ENCODE measurements at places on chromosomes 11 and 22.

GRCh38 chr22:30705710-30706651 is 11.3 kb downstream of the OSBP2 start:
- DNase-seq, result no peak

- no peak for DNase-seq
These were observed 97.9 kb downstream of the CWF19L2 start for GRCh38 chr11:107359701-107360100.

DNA sequence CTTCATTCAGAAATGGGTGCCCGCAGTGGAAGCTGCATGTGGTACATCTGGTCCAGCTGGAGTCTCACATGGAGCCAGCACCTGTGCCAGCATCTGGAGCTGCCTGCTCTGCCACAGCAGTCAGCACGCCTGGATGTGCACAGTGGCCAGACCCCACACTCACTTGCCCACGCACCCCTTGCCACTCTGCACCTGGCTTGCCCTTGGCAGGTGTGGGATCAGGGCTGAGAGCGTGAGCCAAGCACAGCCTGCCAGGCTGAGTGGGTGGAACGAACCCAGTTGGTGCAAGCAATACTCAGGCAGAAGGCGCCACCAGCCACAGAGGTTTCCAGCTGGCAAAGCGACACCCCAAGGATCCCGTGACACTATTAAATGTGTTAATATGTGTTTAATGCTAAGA is 95.5 kb upstream of the AMOTL1 start:
- DNase-seq, result no peak

DNA sequence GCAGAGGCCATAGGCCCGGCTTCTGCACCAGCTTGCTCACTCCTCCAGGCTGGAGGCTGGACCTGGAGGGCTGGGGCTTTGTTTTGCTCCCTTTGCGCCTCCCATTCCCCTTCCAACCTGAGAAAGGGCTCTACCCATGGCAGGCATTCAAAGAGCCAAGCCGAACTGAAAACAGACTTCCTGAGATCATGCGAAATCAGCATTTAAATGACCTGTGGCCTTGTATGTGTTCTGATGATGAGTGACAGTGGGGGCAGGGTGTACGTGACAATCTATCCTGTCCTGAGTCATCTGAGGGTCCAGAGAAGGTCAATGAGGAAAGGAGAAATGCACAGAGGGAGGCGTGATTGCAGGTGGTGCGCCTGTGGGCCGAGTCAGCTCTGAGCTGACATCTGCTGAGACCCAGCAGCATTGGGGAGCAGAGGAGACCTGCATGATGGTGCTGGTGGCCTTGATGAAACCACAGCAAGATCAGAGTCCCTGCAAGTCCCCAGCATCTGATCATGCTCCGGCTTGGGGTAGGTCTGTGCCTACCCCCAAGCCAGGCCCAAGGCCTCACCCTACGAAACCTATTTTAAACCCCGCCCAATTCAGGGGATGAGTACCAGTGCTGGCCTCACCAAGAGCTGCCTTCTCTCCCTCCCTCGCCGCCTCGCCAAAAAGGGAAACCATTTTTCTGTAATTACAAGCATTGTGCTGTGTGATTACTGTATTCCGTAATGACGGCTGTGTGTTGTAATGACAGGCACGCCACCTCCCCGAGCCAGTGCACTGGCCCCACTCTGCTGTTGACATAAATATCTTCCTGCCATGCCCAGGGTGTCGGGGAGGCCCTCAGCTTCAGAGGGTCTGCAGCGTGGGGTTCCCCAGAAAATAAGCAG is 95.2 kb upstream of the ANO1 start:
- DNase-seq, result no peak

DNA sequence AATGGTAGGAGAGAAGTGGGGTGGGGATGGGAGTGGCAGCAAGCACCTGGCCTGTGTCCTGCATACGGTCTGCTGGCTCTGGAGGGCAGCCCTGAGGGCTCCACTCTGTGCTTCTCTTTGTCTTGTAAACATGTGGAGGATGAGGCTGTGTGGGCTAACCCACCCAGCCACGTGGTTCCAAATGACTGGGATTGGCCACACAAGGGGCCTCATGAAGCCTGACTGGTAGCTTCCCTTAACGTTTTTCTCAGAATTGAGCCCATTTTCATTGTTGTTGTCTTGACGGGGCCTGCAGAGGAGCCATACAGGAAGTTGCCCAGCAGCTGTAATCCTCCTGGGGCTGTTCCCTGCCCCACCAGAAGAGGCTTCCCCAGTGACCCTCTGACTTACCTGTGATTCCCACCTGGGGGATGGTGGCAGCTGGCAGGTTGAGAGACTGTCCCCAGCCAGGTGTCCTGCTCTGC is 18.0 kb downstream of the DERL3 start:
- DNase-seq, result no peak

- DNase-seq, result no peak
These were observed 12.6 kb upstream of the EIF3M start for GRCh38 chr11:32571039-32571438.

GRCh38 chr11:69371731-69372588 is 78.0 kb downstream of the MYEOV start:
- DNase-seq, result no peak

DNA sequence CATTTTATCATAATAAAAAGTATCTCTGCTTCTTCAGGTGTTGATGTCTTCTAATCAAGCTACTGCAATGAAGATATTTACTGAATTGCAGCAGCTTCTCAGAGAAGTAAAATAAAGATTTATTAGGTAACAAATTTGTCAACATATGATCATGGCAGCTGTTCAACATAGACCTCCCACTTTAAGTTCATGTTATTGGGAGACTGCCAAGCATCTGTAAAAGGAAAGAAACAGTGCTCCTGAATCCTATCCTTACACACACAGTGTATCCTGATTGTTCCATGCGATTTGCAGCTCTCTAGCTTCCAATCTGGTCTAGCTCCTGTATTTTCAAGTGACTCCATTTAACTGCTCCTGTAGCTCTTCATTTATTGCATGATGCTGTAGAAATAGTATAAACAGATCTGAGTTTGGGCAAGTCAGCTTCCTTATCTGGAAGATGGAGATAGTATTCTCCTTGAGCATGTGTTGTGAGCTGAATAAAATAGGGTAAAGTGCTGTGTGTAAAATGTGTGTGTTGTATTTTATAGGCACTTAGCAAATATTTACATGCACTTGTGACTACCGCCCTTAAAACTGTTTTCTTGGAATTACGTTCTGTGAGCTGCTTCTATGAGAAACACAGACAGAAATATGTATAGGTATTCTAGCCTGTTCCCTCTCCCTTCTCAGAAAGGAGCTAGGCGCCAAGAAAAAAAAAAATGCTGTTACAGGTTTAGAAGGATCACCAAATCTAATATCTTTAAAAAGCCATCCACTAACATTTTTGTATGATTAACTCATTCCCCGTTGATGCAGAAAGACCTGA is 290.6 kb downstream of the JRKL start:
- DNase-seq, result no peak

- no peak for DNase-seq
These were observed 499.6 kb downstream of the BRD1 start for GRCh38 chr22:49328118-49328475.

GRCh38 chr11:1563697-1564534 is 8.2 kb downstream of the DUSP8 start:
- no peak for DNase-seq

GRCh38 chr11:502288-503178 is 4.5 kb downstream of the RNH1 start:
- DNase-seq, result no peak

GRCh38 chr11:72245263-72245816 is 1.4 kb upstream of the PHOX2A start:
- DNase-seq, result no peak

DNA sequence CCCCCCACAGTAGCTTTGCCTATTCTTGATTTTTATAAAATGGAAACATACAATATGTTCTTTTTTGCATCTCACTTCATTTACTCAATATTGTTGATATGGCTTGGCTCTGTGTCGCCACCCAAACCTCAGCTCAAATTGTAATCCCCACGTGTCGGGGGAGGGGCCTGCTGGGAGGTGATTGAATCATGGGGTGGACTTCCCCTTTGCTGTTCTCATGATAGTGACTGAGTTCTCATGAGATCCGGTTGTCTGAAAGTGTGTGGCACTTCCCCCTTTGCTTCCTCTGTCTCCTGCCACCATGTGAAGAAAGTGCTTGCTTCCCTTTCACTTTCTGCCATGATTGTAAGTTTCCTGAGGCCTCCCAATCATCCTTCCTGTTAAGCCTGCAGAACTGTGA is 431.3 kb downstream of the MN1 start:
- DNase-seq, result no peak

All from globus pallidus (tissue), 1 donor.